ENCODE measurements at places on chromosomes 7 and 10. TPM values are rescaled to one million over a fixed set of nuclear protein-coding genes. Genes with fewer than 3 reads are reported as not detected.

TMEM130 gene
- not detected for polyA plus RNA-seq

- no peaks in the 10 kb centered on the region for H3K4me1 ChIP-seq
- DNase-seq, result no peak
- no peaks in the 10 kb centered on the region for H3K27me3 ChIP-seq
- no peak overlapping the region for H3K27ac ChIP-seq
- H3K4me3 ChIP-seq, result no peak overlapping the region
- H3K36me3 ChIP-seq, result no peaks in the 10 kb centered on the region
These were observed 180.5 kb upstream of the CTBP2 start for GRCh38 chr10:125340903-125341302.

WASHC2C gene
- polyA plus RNA-seq, result 62.2 TPM

DNA sequence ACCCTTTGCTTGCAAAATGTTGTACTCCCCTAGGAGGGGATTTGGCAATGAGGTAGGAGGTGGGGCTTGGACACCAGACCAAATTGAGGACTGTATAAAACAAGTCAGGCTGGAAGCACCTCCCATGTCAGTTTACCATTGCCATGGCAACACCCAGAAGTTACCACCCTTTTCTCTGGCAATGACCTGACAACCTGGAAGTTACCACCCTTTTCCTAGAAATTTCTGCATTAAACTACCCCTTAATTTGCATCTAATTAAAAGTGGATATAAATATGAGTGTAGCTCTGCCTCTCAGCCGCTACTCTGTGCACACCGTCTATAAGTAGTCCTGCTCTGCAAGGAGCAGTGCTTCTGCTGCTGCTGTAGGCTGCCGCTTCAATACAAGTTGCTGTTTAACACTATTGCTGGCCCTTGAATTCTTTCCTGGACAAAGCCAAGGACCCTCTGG lies 7.8 kb upstream of the BLNK start:
- no peak for DNase-seq
- peaks cover 8% of the 10 kb centered on the region for H3K4me1 ChIP-seq
- no peak overlapping the region for H3K27ac ChIP-seq
